Kidney epithelial cell (primary cell): ENCODE measurements at places on chromosomes 4 and X.

- no peak for DNase-seq
Measured at GRCh38 chr4:70714079-70714887, 7.5 kb upstream of the RUFY3 start.

DNA sequence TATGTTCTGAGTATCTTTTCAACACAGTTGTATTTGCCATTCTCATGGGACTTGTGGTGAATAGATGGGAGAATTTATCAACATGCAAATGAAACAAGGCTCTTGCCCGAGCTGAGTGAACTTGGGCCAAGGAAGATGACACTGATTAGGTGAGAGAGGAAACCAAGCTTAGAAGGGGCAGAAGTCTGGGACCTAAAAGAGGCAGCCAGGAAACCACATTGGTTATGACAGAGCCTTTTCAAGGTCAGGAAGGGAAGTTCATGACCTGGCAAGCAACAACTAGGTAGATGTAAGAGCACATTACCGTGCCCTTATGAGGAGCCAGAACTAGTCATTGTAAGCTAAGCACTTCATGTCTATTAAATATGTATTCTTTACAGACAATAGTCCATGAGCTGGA is 590.3 kb downstream of the PACRGL start:
- no peak for DNase-seq

- no peak for DNase-seq
Measured at GRCh38 chr4:76611616-76612207, 176.7 kb downstream of the SHROOM3 start.

DNA sequence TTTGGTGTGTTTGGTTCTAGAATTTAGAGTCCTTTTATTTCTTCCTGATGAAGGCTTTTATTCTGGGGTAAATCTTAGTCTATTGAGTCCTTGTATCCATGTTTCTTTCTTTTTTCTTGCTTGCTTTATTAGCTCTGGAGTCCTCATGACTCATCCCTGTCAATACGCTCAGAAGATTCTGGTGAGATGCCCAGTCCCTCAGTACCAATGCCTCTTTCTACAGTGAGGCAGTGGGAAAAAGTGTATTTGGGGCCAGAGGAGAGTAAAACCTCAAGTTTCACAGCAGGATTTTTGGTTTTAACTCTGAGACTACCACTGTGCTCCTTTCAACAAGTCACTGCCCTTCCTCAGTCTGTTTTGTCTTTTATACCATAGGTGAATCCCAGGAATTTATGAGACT is 368.0 kb downstream of the GBA3 start:
- no peak for DNase-seq

- DNase-seq = no peak
Measured at GRCh38 chrX:82748906-82749505, 759.1 kb upstream of the POU3F4 start.

DNA sequence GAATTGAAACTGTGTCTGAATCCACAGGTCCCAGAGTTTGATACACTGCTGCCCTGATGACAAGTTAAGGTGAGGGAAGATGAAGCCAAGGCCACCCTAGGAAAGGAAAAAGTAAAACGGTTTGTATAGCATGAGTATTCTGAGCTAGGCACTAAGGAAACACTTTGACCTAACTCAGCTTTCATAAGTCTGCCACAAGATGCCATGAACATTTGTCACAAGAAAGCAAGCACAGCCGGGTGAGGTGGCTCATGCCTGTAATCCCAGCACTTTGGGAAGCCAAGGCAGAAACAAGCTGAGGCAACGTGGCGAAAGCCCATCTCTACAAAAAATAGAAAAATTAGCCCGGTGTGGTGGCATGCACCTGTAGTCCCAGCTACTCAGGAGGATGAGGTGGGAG is 34.2 kb downstream of the ELOVL6 start:
- DNase-seq = no peak
